Foreskin fibroblast (primary cell): ENCODE measurements at places on chromosomes 5 and 9.

DNA sequence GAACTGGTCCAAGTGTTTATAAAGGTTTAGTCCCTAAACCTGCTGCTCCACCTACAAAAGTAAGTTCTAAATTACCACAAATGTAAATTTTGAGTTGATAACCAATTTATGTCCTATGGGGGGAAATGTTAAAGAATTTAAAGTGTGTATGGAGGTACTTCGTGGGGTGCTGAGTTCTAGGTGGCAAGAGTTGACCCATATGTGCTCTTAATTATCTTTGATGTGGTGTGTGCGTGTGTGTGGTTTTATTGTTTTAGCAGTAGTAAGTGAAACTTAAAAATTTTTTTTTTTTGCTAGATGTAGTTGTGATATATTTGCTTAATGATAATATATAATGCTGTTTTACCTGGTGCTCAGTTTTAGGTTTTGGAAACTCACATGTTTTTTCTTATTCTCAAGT is 72.6 kb downstream of the GPBP1 start:
- no peak for DNase-seq

DNA sequence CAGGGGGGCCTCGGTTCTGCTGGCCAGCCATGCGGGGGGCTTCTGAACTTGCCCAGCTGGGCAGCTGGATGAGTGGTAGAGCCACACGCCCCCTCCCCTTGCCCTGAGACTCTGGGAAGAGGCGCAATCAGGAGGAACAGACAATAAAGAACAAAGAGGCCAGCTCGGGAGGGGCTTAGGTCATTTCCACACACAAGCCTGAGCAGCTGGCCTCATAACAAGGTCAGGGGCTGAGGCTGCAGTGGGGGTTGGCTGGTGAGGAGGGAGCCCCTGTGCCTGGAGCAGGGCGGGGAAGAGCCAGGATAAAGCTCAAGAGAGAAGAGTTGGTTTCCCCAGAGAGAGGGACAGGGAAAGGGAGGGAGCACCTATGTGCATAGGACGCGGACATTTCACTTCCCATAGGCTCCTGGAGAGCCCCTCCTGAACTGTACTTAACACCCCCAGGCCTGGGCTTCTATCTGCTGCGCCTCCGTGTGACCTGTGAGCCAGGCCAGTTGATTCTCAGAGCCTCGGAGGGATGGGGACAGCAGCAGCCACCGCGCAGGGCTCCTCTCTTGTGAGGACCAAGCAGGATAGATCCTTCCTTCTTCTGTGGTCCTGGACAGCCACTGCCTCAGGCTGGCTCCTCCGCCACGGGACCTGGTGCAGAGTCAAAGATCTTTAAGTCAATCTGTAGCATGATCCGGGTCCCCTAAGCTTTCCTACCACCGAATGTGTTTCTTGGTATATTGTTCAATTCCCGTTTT is 75.3 kb upstream of the GGTA1 start:
- DNase-seq = no peak

DNA sequence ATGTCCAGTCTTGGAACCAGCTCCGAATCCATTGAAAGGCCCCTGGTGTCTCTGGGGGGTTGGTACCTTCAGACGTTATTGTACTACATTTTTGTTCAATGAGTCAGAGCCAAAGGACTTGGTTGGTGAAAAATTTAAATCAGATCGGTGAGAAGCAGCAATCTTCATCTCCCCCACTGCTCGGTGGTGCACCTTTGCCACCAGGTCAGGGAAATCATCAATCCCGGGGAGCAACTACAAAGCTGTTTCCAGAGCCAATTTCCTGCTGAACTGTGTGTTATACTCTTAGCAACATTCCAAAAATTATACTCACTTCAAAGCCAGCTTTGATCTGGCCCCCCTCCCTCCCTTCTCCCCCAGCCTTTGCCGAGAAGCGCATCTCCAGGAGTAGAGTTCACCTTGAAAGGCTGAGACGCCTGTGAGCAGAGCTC is 375.2 kb upstream of the WWC1 start:
- DNase-seq = no peak

DNA sequence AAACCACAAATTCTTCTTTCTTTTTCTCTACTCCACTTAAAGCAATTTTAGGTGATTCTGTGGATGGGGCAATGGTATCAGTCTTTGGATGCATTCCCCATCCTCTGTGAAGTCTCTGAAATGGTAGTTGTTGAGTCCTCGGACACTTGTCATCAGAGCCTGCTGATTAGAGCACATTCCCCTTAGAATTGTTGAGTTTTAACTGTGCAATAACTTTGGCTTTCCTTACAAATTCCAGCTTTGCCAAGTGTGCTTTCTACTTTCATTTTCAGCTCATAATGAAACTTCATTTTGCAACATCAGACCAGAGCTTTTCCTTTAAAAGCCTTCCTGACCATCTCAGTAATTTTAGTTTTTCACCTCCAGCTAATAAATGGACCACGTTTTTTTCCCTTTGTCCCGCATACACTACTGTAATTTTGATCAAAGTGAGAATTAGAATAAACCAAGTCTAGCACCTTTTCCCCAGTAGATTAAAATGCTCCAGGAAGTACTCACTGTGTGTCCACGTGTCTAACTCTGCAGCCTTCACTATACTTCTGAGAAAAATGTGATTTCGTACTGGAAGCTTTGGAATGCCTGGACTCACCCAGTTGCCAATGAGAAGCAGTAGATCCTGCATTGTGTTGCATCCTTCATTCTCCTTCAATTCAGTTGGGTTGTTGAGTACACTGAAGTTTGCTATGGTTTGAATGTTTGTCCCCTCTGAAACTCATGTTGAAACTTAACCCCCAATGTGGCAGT is 135.6 kb downstream of the NTRK2 start:
- no peak for DNase-seq

DNA sequence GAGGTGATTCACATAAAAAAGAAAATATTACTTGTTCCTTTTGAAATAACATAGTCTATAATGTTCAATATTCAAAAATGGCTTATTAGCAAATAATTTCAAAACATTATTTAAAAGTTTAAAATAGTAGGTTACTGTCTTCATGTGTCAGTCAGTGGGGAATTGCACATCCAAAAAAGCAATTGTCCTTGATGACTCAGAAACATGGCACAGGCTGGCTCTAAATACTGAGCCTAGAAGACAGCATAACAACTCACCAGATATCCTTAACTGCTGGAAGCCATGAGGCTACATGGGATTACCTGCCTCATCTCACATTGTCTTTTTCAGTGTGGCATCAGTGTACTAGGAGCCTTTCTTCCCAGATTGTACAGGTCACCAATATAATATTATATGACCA is 439.5 kb upstream of the RGMB start:
- DNase-seq = peak; percentile 53

DNA sequence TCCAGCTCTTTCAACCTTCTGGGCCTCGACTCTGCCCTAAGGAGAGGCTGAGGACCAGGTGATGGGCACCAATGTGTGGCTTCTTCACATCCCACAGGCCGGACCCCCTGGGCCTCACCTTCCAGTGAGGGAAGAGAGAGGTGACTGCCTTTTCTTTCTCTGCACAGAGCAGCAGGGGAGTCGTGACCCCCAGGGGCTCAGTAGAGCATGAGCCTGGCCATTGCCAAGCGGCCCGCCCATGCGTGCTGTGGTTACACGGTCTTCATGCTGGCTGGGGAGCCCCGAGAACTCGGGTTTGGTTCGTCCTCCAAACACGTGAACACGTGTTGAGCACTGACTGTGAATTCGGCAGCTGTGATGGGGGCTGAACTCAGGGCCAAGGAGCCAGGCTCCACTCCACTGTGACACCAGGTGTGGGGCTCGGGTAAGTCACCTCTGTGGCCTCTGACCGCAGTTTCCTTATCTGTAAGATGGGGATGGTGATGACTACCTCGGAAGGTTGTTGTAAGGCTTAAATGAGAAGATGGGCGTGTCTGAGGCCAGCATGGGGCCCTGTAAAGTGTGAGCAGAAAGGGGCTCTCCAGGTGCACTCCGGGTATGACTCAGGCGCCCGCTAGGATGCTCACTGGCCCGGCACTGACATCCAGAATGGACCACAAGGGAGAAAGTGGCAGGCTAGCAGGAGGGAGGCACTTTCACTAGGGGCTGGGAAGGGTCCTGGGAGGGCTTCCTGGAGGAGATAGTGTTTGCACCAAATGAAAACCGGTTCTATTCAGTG is 13.4 kb upstream of the GRHPR start:
- DNase-seq = no peak
